ENCODE measurements at places on chromosomes 4 and X.
A peak's percentile ranks its signal among the peaks of the same experiment; 100 is the strongest.

- no peak for DNase-seq
Measured at GRCh38 chrX:74578137-74578536, 36.3 kb downstream of the RLIM start.

- DNase-seq = no peak
Measured at GRCh38 chr4:4696530-4696929, 154.7 kb upstream of the STX18 start.

GRCh38 chr4:161577579-161578301 is 586.1 kb downstream of the FSTL5 start:
- DNase-seq = no peak

DNA sequence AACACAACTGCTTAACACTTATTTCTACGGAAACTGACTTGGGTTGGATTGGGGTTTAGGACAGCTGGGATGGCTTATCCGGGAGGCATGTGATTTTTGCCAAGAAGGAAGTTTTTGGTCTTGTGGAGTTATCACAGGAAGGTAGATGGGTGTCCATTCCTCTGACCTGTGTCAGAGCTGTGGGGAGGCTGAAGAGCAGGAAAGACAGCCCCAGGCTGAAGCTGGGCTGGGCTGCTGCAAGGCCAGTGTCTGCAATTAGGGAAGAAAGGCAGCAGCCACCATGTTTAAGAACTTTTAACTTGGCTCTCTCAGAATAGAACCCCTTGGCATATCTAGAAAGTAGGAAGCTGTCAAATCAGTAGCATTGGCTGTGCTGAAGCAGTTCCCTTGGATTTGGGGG is 42.3 kb downstream of the CCNG2 start:
- DNase-seq = no peak

DNA sequence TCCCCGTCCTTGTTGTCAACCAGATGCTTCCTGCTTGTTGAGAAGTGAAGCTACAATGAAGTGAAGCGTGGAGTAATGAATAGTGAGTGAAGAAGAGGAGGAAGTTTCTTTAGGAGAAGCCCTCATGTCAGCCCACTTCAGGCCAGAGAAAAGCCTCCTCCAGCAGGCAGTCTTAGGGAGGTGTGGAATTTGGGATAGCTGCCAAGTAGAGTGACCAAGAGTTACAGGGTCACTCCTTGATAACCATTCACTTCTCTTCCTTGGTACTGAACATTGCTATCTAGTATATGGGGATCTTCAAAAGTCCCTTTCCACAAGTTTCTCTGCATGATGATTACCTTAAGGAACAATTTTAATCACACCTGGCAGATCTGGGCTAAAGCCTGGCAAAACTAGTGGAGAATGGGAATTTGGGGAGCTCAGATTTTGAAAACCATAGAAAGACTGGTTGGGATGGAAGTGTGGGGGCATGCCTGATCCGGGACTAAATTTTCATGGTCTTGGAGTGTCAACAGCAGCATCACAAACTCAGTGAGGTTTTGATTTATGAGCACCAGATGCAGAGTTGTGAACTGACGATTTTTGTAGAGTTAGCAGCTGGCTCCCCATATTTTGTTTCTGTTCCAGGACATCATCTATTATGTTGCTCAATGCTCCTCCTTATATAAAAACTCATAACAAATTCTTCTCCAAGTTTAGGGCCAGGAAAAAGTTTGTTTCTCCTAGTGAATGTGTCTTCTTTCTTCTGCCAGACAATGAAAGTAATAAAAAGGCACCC is 53.1 kb downstream of the IGSF1 start:
- no peak for DNase-seq

DNA sequence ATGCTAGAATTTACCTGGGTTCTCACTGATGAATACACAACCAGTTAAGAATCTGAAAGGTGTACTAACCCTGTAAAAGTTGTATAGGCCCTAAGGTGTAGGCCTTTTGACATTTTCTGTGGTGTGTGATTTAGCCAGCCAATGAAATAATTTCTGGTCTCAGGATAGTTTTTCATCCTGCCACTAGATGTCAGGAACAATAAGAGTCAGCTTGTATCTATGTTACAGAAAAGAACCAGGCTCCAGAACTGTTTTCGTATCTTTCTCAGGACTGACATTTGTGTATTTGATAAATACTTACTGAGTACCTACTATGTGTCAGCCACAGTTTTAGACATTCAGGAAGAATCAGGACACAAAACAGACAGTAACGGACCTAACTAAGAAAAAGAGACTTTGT is 673.6 kb upstream of the TENM3 start:
- no peak for DNase-seq

DNA sequence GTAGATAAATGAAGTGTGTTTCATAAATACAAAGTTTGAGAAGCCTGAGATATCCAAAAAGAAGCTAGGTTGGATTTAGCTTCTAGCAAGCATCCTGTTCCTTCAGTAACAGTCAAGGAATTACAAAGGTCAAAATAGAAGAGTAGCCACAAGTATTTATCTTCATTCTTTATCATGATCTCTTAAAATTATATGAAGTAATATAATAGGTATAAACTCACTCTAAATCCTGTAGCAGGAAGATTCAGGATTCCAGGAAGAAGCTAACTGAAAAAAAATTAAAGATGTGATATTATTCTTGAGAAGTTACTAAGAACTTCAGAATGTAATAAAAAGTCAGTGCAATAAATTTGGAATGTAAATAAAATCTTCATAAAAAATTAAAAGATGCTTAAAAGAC is 31.1 kb upstream of the RXFP1 start:
- DNase-seq = no peak

DNA sequence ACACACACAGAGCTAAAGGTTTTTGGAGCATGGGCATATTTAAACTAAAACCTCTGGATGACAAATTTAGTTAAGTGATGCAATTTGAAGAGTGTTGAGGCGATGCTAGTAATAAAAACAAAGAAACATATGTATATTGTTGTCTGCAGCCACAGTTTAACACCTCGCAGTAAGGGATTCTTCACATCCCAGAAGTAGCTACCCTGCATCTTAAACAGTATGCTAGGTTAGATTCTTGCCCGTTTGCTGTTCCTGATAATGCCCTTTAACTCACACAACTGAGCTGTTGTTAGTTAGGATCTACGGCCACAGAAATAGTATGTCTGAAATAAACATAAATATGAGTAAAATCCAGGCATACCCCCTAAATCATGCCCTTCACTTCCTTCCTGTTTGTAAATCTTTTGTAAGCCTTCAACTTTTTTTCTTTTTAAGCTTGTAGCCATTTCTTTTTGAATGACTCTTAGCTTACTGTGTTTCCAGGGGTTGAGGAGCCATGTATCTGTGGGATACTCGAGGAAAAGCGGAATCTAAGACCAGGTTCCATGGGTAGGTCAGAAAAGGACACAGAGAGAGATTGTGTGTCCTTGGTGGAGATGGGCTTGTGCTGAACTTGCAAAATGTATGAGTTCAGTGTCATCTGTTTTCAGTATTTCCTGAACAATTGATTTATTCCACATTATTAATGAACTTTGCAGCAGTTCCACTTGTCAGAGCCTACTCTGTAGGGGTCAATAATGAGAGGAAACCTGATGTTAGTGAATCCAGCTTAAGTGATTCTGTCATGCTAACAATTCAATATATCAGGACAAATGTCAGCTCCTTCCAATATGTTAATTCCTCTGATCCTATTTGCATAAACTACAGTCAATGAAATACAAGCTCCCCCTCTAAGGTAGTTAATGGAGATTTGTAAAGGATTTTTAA is 349.6 kb downstream of the GPAT3 start:
- DNase-seq = no peak

DNA sequence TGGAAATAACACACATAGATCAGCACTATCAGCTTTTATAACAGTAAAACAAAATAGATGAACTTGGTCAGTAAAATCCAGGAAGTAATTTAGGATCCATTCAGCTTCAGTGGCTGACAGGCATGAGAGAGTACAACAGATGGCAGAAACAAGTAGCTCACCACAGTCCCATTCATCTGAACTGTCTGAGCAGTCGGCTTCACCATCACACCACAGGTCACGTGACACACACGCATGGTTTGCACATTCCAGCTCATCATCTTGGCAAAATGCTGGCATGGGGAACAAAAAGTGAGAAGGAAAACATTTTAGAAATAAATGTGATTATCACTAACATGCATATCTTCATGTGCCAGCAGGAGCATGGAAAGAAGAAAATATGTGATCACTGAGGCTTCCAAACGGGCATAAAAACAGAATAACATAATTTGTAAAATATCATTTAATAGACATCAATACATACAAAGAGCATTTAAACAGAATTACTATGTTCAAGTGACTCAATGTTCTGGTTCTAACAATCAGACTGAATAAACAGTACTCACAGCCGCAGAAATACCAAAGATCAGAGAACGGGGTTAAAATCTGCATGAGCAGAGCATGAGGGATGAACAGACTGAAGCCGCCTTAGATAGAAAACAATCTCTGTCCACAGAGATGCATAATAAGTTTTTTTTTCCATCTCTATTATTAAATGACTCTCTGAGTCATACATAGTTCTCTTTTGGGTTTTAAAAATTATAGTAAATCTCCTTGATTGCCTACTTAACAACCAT is 158.1 kb downstream of the ATP10D start:
- no peak for DNase-seq

- DNase-seq = no peak
Measured at GRCh38 chr4:148434075-148434773, 8.0 kb downstream of the NR3C2 start.

DNA sequence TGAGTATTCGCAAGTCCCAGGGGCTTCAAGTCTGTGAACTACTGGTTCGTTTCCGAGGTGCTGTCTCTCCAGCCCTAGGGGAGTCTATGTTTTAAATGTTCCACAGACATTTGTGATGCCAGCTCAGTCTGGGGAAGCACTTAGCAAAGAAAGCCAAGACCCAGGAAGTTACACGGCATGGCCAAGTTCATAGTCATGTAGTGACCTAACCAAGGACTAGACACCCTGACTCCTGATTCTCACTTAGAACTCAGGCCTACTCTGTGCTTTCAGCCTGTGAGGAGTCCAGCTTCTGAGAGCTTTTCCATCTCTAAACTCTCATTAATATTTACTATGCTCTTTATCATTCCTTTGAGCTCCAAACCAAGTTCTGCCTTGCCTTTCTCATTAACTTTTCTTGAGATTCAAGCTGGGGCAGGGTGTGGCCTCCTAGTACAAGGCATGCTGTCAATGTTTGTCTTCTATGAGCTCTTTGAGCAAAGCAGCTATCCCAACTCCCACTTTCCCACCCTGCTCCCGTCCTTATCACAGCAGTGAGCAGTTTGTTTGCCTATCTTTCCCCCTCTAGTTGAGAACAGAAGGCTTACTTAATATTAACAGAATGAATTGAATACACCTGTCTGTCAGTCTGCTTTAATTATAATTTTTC is 105.4 kb upstream of the FAM9C start:
- DNase-seq = no peak

DNA sequence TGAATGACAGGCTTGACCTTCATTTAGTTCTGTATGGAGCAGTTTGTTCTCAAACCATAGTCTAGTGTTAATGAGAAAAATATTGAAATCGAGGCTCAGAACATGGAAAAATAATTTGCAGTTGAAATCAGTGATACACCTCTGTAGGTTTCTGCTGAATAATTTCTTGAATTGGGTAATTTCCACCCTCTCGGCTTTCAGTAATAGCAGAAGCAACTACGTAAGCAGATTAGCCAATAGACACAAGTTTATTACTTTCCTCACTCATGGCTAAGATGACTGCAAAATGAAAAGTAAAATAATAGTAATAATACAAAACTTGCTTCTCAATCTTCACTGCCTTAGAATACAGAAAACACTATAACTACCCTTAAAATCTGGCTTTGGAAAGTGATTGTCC is 46.0 kb downstream of the USP38 start:
- DNase-seq = no peak

DNA sequence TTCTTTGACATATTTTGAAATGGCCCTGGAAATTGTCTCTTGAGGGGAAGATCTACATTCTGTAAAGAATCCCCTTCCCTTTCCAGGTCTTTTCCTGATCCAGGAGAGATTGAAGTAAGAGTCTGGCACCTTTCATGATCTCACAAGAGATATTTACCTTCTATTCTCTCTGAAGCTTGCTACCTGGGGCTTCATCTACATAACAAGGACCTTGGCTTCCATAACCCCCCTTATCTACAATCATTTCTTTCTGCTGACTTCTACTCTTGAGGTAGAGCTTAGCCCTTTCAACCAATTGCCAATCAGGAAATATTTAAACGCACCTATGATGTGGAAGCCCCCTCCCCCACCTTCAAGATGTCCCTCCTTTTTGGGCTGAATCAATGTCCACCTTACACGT is 383.7 kb upstream of the MAGEB18 start:
- no peak for DNase-seq

- no peak for DNase-seq
Measured at GRCh38 chr4:87584222-87584908, 24.0 kb upstream of the DSPP start.

DNA sequence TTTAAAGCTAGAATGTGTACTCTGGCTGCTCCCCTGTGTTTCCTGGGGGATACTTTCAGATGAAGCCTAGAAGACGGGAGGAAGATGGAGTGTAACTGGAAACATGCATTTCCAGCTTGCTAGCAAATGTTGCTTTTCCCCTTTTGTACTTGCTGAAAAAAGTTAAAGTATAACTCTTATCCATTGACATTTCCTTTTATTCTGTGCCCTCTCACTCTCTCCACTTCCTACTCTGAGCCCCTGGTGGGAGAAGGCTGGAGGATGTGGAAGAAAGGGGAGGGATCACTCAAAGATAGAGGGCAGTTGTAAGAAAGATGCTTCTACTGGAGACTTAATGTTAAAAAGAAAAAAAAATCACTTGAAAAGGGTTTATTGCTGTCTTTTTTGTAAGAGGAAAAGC is 396.5 kb downstream of the DTHD1 start:
- no peak for DNase-seq

GRCh38 chr4:6917461-6918271 is 8.0 kb downstream of the TBC1D14 start:
- peak; percentile 94 for DNase-seq

DNA sequence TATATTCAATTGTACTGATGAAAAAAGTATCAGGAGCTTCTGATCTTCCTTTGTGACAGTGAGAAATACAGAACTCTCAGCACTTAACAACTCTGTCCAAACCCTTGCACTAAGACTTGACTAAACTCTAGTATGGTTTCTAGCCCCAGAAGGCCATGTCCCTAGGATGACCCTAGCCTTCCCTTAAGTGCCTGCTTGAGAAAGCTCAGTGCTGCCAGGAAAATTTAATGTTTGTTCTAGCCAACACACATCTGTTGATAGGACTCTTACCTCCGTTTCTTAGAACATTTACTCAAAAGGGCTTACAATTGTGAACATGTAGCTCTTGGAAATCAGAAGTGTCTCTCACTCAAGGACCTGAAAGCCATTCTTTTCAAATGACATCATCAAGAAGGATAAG is 1055.2 kb upstream of the FTHL17 start:
- DNase-seq = no peak

DNA sequence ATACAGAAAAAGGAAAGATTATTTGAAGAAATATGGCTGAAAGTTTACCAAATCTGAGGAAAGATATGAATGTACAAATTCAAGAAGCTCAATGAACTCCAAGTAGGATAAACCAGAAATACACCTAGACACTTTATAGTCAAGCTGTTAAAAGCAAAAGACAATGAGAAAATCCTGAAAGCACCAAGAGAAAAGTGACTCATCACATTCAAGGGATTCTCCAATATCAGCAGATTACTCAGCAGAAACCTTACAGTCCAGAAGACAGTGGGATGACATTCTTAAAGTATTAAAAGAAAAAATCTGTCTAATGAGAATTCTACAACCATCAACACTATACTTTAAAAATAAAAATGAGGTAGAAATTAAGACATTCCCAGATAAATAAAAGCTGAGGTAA is 223.8 kb upstream of the ZCCHC13 start:
- no peak for DNase-seq

Data from NCI-H345 (cell line).